Myocyte (in vitro differentiated cells): ENCODE measurements at places on chromosomes 7 and 10. TPM values are rescaled to one million over a fixed set of nuclear protein-coding genes. Genes with fewer than 3 reads are reported as not detected.

DNA sequence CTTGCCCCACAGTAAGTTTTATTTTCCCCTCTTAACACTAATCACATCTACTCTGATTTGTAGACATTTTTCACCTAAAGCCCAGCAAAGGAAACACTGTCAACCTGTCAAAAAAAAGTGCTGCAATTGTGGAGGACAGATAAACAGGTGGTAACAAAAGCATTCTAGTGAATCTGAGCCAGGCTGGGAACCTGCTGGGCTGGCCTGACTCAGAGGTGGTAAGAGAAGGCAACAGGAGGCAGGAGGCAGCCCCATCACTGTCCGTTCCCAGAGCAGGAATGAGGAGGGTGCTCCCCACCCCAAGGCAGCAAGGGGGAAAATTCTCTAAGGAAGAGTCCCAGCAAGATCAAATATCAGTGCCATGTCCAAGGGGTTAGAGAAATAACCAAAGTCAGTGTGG, 19.5 kb upstream of the HERPUD2 start:
- no peak for DNase-seq

- no peak for DNase-seq
These were observed 592.9 kb downstream of the CNTNAP2 start for GRCh38 chr7:146709451-146710027.

- no peak for DNase-seq
These were observed 75.2 kb upstream of the LAMB4 start for GRCh38 chr7:108205311-108205710.

DNA sequence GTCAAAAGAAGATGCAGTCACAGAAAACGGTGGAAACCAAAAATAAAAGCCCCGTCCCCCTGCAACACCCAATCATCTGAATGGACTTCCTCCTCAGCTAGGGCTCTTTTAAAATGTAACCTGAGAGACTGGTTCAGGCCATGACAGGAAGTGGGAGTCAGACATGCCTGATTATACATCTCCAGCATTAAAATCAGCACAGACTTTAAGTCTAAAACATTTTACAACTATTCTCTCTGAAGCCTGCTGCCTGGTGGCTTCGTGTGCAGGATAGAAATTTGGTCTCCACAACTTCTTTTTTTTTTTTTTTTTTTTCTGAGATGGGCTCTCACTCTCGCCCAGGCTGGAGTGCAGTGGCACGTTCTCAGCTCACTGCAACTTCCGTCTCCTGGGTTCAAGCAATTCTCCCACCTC, 30.3 kb downstream of the HACD1 start:
- DNase-seq: no peak

Gene CLDN15
- total RNA-seq: 3.8 and 6.6 TPM in 2 replicates

DNA sequence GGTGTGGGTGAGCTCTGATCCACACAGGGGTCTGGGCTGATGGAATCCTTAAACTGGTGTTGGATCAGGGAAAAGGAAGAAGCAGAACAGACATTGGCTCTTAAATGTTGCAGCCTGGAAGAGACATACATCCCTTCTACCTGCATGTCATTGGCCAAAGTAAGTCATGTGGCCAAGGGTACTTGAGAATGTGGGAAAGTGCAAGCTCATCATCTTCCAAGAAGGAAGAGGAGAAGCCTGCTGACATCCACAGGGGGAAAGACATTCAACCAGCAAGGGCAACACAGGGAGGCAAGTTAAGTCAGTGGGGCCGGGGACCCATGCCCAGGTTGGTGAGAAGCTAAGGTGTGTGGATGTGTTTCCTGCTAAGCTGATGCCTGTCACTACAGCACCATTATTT, 272.8 kb upstream of the MKI67 start:
- DNase-seq: no peak

DNA sequence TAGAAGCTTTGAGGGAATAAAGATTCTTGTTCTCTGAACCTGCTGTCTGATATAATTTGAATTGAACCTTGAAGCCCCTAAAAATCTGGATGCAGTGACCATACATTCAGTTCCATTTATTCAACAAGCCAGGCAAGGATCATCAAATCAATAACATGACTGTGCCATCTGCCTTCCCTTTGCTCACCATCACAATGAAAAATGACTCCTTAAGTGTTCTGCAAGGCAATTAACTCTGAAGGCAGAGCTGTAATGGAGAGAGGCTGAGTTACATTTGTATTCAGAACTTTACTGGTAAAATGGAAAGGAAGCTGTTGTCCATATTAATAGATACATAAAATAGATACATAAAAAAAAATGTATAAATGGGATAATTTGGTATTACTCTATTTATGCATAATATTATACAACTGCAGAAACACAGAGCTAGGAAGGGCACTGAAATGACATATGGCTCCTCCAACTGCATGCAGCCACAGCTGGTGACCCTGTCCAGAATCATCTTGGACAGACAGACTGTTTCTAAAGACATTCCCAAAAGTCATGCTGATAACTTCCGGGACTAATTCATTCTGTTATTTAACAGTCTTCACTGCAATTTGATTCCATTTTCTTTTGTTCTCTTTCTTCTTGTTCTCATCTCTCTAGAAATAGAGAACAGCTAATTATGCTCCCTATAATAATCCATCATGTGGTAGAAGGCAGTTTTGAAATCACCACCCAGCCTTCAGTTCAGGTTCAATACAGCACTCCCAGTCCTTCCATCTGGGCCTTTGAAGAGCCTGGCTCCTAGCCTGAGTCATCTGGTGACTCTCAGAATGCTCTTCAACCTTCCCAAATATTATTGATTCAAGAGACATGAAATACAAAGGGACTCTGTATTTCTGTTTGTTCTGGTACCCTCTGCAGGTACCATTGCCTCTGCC, 412.6 kb downstream of the GFRA1 start:
- no peak for DNase-seq

DNA sequence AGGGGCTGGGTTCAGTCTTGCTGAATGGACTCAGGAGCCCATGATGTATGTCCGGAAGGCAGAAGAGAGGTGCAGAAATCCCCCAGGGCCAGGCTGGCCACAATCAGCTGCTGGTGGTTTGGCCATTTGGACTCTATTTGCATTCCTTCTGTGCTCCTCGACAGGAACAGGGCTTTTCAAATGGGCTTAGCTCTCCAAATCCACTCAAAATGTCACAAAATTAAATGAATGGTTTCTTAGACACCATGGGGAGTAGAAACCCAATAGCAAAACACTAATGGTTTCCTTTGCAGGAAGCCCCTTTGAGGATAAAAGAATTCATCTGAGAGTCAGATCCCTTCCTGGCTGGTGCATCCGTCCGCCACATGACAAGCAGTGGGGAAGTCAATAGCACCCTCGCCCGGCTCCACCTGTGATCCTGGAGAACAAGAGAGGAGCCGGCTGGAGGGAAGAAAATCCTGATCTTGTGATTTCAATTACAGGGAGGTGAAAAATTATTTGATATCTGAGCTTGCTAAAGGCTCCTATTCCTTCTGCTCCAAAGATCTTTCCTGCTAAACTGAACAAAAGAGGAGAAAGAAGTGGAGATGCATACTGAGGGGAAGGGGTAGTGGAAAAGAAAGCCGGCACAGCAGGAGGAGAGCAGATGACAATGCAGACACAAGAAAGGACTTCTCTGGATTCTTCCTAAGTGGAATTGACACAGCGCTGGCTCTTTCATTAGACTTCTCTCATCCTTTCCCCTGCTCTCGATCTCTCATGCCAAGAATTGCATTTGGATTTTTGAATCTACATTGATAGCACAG, 190.7 kb downstream of the C7orf25 start:
- peak; percentile 69 for DNase-seq

DNA sequence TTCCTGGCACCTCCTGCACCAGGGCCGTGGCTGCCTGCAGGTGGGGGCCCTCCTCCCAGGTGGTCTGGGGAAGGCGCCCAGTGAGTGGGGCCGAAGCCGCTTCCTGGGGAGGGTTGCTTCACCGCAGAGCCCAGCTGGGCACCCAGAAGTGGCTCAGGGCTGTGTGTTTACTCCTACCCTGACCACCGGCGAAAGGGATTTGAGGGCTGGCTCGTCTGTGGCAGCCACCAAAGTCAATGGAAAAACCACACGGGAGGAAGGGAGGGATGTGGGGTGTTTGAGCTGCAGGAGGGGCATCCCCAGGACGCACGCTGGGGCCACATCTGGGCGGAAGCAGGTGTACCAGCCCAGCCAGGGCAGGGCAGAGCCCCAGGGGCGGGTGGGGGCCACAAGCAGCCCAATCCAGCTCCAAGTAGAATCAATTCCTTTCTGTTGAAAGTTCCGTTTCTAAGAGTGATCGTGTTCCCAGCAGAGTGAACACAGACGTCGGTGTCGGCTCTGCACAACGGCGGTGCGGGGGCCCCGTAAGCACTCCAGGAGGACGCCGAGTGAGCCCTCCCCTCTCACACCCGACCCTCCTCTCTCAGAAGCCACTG, 69.9 kb downstream of the FOXL3 start:
- no peak for DNase-seq

Gene TRIM50
- total RNA-seq: not detected in 2 replicates

- DNase-seq: no peak
These were observed 2.0 kb downstream of the NOD1 start for GRCh38 chr7:30476459-30477145.

Gene C10orf53
- total RNA-seq: not detected in 2 replicates

DNA sequence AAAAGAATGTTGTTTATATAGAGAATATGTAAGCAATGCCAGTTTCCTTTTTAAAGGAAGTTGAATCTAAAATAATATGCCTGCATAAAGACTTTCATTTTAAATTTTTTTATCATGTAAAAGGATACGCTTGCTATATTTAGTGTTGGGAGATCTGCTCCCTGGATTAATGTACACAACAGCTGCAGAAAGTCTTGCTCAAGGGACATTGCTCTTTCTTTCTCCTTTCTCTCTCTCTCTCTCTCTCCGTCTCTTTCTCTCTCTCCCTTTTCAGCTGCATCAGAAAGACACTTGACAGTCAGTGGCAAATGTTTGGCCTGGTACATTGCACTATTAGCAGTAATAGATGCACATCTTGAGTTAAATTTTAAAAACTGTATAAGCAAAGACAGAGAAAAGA, 739 bp downstream of the MYPN start:
- peak; percentile 92 for DNase-seq

Gene FGL2
- 7.5 and 9.1 TPM in 2 replicates for total RNA-seq

DNA sequence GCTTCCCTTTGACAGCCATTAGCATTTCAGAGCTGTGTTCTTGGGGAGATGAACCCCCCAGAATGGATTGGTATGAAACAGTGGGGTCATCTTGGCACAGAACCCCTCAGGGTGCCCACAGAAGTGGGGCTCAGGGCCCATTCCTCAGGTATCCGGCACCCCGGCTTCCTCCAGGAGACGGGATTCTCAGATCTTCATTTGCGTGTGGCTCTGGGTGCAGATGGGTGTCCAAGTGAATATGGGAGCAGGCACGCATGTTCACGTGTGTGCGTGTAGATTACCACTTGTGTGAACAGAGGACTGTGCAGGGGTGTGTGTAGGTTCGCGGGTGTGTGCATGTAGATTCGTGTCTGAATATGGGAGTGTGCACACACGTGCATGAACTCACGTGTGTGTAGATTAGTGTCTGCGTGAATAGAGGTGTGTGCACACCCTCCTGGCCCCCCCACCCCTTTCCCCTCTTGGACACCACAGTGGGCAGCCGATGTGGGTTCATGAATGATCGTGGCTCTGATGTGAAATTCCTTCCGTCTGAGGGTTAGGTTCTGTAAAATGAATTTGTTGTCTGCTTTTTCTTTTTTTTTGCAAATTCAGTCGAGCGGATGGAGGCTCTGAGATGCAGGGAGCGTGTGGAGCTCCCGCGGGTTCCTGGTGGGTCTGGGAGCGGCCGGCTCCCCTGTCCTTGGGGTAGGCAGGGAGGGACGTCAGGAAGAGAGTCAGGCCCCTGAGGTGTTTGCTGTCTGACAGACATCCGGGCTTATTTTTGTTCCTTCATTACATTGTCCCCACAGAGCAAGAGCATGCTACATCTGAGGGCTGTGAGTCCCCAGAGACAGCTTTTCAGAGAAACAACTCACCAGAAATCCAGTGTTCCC, 7.4 kb downstream of the ELFN1 start:
- DNase-seq: no peak

GRCh38 chr7:29396563-29396962, 167.1 kb upstream of the PRR15 start:
- DNase-seq: no peak

Gene ADIRF
- total RNA-seq: 0.57 and 1.3 TPM in 2 replicates

Gene CALML3
- total RNA-seq: not detected in 2 replicates

DNA sequence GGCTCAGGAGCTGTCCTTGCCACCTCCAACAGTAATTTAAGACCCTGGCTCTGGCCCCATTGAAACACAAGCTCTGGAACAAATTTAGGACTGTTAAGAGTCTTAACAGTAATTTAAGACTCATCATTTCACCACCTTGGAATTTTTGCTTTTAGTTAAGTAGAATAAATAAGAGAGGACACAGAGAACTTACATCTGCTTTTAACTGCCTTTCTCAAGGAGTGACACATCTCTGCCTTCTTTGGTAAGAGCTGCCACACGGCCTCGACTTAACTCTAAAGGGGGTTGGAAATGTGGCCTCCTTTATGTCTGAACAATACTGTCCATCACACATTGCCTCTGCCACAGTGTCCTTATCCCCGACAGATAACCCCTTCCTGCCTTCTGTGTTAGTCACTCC, 77.9 kb downstream of the HERPUD2 start:
- peak; percentile 37 for DNase-seq

Gene SOSTDC1
- total RNA-seq: not detected in 2 replicates

- DNase-seq: peak; percentile 32
These were observed 77.6 kb downstream of the NRBF2 start for GRCh38 chr10:63210611-63211196.

DNA sequence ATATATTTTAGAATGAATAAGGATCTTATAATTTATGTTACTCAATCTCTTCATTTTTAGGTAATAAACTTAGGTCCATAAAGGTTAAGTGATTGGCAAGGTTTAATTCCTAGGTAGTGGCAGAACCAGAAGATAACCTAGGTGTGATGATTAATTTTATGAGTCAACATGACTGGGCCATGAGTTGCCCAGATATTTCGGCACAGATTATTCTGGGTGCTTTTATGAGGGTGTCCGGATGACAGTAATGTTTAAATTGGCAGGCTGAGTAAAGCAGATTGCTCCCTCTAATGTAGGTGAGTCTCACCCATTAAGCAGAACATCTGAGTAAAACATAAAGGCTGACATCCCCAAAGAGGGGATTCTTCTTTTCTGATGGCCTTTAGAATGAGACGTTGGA, 1349.3 kb upstream of the CELF2 start:
- no peak for DNase-seq

Gene LDB3
- total RNA-seq: 107 and 137 TPM in 2 replicates

Gene AUTS2
- 4.4 and 6.6 TPM in 2 replicates for total RNA-seq

- DNase-seq: no peak
These were observed 7.8 kb downstream of the PROSER2 start for GRCh38 chr10:11830836-11831519.

- no peak for DNase-seq
These were observed 1.6 kb downstream of the NUP42 start for GRCh38 chr7:23183279-23184012.

- no peak for DNase-seq
These were observed 36.4 kb downstream of the ZNF438 start for GRCh38 chr10:30995081-30995770.

Gene GIMAP6
- total RNA-seq: not detected in 2 replicates
